Stimulated activated CD8-positive, alpha-beta memory T cell treated with anti-CD3 and anti-CD28 coated beads, Interleukin-12 subunit alpha, Interleukin-12 subunit beta, amount 100 ng/mL, for 1 hour (primary cell): ENCODE measurements at places on chromosomes 12 and 14.

DNA sequence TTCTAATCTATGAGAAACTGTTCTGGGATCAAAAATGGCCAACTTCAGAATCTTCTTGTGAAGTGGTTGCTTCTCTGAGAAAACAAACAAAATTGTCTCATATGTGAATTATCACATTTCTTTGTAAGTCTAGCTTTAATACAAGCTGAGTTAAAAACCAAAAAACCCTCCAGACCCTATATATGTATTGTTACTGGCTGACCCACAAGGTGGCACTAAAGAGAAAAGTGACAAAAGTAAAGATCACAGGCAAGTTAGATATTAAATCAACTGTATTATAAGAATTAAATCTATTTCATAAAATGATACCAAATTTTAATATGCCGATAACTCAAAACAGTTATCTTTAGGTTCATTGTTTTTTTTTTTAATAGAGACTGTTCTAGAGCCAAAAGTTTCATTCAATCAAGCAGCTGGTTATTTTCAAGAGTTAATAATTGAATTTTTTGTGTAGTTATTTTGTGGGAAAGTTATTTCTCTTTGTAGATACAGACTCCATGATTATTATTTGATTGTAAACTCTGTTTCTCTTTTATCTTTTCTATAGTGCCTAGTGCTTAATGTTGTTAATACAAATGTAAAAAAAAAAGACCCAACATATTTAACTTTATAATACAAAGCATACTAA lies 7.5 kb upstream of the TRHDE start:
- no peak for DNase-seq

GRCh38 chr12:119940897-119941296 lies 48.1 kb upstream of the BICDL1 start:
- no peak for DNase-seq

- DNase-seq: no peak
Measured at GRCh38 chr14:99270458-99271220, 1.4 kb downstream of the BCL11B start.

- no peak for DNase-seq
Measured at GRCh38 chr12:26768611-26769603, 64.1 kb downstream of the ITPR2 start.

DNA sequence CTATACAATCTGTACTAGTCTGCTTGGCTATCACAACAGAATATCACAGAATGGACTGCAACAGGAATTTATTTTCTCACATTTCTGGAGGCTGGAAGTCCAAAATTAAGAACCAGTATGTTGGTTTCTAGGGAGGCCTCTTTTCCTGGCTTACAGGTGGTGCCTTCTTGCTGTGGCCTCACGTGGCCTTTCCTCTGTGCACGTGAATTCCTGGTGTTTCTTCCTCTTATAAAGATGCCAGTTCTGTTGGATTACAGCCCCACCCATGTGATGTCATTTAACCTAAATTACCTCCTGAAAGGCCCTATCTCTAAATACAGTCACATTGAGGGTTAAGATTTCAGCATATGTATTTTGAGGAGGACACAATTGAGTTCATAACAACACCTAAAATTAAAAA lies 32.1 kb upstream of the C2CD5 start:
- DNase-seq: no peak

DNA sequence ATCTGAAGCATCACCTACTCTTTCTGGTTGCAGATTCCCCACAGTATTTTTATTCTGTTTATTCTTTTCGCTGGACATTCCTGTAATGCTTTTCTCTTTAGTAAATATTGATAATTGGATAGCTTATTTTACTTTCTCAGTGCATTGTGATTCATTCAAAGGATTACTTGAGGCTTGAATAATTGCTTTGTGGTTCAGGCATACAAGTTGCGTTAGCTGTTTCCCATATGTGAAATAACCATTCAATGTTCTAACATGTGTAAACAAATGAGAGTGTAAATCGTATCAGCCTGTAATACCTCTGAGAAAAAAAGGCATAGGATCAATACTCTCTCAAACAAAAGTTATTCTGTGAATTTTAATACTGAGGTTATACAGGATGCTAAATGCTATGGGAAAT lies 1004.2 kb upstream of the SEL1L start:
- DNase-seq: no peak

DNA sequence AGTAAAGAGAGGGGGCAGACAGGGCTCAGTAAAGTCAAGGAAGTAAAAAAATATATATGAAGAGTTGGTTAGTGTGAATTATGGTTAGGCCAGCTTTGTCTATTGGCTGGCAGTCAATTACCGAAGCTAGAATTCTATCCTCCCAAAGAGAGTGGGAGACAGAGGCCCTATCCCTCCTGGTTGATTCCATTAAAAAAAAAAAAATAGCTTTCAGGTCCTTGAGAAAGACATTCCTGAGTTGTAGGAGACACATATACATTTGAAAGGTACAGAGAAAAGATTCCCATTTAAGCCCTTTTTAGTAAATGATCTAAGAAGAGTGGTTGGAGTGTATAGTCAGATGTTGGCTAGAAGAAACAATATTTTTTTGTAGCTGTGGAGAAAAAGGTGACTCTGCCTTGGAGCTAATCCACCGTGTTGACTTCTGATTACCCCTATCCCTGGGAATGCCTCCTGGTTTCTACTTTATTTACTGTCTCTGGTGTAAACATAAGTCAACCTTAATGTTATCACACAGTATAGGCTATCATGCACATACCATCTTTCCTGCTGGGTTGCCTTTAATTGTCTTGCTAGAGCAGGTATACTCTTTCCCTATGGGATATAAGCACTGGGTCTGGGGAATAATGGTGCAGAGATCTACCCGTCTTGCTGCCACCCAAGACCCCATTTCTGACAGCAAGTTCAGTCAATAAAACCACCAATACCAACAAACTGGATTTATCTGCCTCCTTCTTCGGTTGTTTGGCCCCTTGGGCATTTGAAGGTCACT lies 859.9 kb upstream of the ATXN7L3B start:
- no peak for DNase-seq

GRCh38 chr14:83463500-83464098 lies 1929.9 kb upstream of the SEL1L start:
- DNase-seq: no peak

- no peak for DNase-seq
Measured at GRCh38 chr14:103259184-103259583, 74.9 kb upstream of the EIF5 start.

- DNase-seq: no peak
Measured at GRCh38 chr12:84638811-84639368, 273.7 kb downstream of the SLC6A15 start.

- no peak for DNase-seq
Measured at GRCh38 chr12:30448038-30448437, 247.6 kb downstream of the IPO8 start.

GRCh38 chr14:72598306-72598705 lies 295.6 kb downstream of the DPF3 start:
- no peak for DNase-seq

DNA sequence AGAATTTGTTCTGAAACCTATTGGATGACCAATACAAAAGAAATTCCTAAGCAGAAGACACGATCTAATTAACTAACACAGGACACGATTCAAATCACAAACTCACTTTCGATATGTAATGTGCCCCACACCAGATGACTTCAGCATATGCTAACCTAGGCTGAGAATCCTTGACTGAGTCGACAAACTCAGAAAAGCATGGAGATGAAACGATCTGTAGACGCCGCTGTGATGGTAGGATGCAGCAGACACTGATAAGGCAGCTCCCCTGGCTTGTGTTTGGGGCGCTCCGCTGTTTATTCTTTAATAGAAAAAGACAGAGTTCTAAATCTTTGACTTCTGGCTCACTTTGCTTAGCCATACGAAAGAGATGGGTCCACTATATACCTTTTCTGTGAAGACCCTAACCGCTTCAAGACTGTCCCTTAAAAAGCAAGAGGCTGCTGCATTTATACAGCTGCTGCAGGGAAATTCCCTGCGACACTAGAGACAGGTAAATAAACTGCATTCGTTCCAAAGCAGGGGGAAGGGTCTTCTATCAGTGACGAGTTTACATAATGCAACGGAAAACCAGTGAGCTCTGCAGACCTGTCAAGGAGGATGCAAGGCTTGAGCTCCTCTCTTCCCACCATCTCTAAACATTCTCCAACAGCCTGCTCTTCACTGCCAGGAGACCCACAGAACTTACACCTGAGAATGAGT lies 929 bp downstream of the CHD8 start:
- DNase-seq: no peak

GRCh38 chr14:54738009-54738408 lies 164.6 kb downstream of the GCH1 start:
- no peak for DNase-seq

GRCh38 chr14:86088156-86088555 lies 558.2 kb downstream of the FLRT2 start:
- no peak for DNase-seq

- DNase-seq: no peak
Measured at GRCh38 chr12:45342171-45342570, 126.3 kb downstream of the ANO6 start.

- no peak for DNase-seq
Measured at GRCh38 chr12:1204581-1205121, 213.6 kb downstream of the ERC1 start.

DNA sequence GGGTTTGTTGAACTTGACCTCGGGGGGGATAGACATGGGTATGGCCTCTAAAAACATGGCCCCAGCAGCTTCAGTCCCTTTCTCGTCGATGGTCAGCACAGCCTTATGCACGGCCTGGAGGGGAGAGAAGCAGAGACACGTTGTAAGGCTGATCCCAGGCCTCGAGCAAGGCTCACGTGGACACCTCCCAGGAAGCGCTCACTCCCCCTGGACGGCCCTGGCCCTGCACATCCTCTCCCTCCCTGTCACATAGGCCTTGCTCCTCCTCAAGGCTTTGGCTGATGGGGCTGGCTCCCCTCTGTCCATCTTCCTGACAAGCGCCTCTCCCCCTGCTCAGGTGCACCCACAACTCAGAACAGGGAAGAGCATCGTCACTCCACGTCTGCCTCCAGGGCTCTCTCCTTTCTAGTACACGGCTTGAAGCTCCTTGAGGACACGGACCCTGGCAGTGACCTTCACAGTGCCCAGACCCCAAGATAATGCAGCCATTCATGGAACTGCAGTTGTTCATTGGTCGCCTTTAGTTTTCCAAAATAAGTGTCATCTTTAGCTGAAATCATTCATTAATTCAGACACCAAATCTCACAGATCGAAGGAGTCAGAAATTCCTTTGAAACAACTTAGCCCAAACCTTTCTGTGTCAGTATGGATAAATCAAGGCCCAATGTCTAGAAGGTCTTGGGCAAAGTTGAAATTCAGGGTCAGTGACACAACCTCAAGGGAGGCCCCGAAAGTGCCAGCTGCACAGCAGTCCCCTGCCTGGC lies 9.7 kb downstream of the SERPINA1 start:
- no peak for DNase-seq

DNA sequence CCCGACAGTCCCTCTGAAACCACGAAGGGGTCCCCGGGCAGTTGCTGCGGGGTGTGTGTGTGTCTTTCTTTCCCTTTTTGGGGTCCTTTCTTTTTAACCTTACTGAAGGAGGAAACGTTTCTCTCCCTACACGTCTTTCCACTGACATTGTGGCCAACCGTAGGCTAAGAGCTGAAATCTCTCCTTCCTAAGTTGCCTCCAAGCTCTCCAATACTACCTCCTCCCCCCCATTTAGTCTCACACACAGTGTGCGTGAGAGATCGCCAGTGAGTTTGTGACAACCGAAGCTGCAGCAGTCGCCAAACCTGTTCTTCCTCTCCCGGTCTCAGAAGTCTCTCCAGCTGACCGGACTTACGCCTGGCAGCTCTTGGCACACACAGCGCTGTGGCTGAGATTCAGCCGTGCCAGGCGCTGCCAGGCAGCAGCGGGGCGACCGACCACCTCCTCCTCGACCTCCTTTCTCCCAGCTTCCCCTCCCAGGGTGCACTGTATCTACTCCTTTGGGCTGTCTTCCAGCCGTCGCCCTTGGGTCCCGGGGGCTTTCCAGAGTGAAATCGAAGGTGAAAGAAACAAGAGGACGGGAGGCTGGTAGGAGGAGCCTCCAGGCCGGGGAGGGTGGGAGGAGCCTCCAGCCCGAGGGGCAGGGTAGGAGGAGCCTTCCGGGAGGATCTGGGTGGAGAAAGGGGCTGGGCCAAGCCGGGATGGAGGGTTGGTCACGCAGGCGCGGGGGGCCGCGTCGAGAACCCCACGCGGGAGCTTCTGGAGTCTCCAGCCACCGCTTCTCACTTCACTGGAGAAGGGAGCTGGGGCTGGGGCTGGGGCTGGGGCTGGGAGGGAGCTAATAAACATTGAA lies at the start of gene TMTC2:
TMTC2 (plus strand) TSS at position 739 of the 853 bp plus-strand sequence.
- peak; percentile 81 for DNase-seq

DNA sequence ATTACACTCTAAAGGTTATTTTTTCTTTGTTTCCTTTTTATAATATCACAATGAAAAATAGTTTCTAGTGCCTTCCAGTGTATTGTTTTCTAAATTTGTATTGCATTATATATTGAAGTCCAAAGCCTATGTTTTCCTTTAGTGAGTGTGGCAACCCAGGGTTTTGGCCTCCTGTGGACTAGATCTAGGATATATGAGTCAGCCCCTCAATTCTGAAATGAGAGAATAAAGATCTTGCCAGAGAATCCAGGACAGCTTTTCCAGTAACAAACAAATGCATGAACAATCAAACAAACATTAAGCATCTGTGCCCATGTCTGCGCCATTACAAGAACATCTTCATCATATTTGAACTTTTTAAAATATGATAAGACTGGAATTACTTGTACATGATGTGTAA lies 70.7 kb upstream of the SSTR1 start:
- DNase-seq: no peak

- no peak for DNase-seq
Measured at GRCh38 chr14:22159099-22159498, 429.9 kb downstream of the DAD1 start.

DNA sequence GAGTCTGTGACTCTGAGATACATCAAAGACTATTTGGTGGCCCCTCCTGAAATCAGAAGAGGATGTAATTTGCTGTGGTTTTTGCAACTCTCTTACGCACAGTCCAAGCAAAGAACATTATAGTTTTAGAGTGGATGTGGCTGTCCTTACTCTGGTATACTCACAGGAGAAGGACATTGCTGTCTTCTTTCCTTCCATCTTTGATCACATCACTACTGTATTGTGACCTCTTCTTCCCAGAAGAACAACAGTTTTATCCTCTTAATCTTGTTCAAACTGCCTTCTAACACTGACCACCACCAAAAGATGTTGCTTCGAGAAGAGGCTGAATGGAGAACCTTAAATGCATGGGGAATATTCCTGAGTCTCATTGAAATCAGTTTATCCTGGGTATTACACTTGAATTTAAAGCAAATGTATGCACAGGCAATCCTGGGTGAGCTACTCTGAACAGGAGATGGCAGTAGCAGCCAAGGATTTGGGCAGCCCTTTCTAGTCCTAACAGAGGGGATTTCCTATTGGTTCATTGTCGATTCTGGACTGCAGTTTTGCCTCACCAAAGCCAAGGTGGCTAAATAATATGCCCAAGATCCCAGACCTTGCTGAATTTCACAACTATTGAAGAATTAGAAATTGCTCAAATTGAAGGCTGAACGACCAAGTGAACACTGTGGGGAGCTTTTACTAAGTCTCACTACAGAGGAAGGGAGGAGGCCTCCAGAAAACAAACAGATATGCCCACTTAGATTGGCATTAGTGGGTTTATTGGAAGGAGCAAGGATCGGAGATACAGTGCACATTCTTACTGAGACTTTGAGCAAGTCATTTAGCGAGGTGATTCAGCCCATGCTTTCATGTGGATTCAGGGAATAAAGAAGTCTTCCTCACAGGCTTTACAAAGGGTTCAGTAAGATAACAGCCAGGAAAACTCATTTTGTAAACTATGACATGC lies 282.8 kb downstream of the PAWR start:
- DNase-seq: no peak

GRCh38 chr12:83179999-83180398 lies 493.3 kb downstream of the TMTC2 start:
- DNase-seq: no peak

- DNase-seq: no peak
Measured at GRCh38 chr14:95652690-95653089, 33.5 kb upstream of the TCL1B start.

- no peak for DNase-seq
Measured at GRCh38 chr14:55180006-55180405, 11.4 kb downstream of the DLGAP5 start.
